ENCODE measurements at places on chromosomes 12 and 14.

- DNase-seq, result no peak
Observed at GRCh38 chr12:66058554-66058953, 72.0 kb downstream of the LLPH start.

GRCh38 chr14:92558319-92558718 lies 44.7 kb downstream of the RIN3 start:
- DNase-seq, result no peak

DNA sequence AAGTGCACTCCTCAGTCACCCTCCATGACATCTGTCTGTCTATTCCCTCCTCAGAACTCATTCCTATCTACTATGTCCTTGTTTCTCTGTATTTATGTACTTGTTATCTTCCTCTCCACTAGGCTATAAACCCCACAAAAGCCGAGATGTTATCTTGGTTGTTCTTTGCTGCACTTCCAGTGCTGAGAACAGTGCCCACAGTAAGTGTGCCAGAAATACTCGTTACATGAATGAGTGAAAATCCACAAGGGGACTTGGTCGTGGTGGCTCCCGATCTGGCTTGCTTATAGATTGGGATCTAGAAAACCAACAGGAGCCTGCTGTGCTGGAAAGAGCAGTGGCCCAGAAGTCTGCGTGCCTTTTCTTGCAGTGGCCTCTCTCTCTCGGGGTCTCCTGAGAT lies 111.9 kb upstream of the PRMT8 start:
- no peak for DNase-seq

GRCh38 chr12:125633686-125634085 lies 568.5 kb downstream of the AACS start:
- DNase-seq, result peak; percentile 52

GRCh38 chr14:99188731-99189191 lies 83.2 kb downstream of the BCL11B start:
- no peak for DNase-seq

DNA sequence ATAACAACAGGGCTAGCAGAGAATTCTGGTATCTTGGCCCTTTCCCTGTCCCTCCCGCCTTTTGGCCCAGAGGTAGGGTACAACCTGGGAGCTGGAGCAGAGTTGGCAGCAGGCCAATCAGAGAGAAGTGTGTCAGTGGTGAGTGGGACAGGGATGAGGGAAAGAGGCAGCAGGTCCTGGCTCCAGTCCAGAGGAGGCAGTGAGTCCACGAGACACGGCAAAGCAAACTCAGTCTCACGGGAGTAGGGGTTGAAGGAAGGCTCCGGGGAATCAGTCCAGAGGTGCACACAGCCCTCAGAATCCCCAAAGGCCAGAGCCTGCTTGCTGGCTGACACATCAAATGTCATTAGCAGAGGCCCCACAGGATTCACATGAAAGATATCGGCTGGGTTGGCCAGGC lies 7.3 kb downstream of the PAN2 start:
- DNase-seq, result peak; percentile 9

DNA sequence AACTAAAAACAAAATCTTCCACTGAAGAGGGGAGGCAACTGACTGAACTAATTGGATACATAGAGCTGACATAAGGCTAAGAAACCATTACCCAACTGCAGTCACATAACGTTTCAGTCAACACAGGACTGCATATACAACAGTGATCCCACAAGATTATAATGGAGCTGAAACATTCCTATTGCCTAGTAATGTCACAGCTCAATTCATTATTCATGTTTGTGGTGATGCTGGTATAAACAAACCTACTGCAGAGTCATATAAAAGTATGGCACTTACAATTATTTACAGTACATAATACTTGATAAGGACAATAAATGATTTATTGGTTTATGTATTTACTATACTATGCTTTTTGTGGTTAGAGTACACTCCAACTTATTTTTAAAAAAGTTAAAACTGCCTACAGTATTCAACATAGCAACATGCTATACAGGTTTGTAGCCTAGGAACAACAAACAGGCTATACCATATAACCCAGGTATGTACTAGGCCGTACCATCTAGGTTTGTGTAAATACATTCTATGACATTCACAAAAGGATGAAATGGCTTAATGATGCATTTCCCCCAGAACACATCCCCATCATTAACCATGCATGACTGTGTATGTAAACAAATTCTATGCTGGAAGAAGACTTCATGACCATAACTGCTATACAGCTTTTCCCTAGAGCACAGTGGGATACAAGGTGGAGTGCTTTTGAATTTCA lies 4.3 kb downstream of the NAP1L1 start:
- peak; percentile 71 for DNase-seq

DNA sequence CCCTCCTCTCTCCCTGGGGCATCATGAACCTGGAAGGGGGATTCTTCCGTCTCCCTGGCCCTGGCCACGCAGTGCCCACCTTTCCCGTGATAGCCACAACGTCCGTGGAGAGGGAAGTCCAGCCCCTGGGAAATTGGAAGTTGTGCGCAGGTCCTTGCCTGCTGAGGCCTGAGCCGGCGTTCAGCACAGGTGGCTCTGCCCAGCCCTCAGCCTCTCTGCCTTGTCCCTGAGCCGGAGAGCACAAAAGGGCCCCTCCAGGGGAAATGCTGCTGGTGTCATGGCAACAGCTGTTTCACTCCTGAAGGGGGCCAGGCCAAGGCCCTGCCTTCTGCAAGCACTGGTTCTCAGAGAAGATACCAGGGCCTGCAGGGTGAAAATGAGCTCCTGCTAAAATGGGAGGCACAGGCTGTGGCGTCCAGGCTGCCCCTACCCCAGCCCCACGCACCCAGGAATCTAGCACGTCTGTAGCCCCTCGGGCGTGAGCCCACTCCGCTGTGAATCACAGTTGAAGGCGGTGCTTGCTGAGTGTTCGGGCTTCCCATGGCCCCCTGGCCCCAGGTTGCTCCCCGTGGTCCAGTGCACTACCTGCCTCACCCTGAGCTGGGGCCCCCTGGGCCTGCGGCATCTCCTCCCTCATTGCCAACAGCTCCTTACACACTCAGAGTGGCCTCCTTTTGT lies 149.4 kb downstream of the ADGRD1 start:
- no peak for DNase-seq

GRCh38 chr12:71661977-71662530 lies 1.6 kb downstream of the ZFC3H1 start:
- no peak for DNase-seq

GRCh38 chr12:115835445-115835844 lies 442.0 kb downstream of the MED13L start:
- no peak for DNase-seq

GRCh38 chr12:15933751-15934150 lies 22.6 kb downstream of the DERA start:
- no peak for DNase-seq

GRCh38 chr12:6958609-6959057 lies 7.5 kb downstream of the PTPN6 start:
- DNase-seq, result no peak
